ENCODE measurements at places on chromosomes 16 and 17. TPM values are rescaled to one million over a fixed set of nuclear protein-coding genes. Genes with fewer than 3 reads are reported as not detected.

SPATA22 gene
- polyA plus RNA-seq: not detected

FADS6 gene
- polyA plus RNA-seq: 0.05 TPM

ANKRD40 gene
- 35.7 TPM for polyA plus RNA-seq

SLFN12 gene
- polyA plus RNA-seq: 10.1 TPM

CDRT15L2 gene
- not detected for polyA plus RNA-seq

ADGRG1 gene
- 35.8 TPM for polyA plus RNA-seq

CMTM3 gene
- 59.5 TPM for polyA plus RNA-seq

TGFB1I1 gene
- 32.0 TPM for polyA plus RNA-seq

KDM6B gene
- 4.6 TPM for polyA plus RNA-seq

AANAT gene
- polyA plus RNA-seq: not detected

ENGASE gene
- 18.7 TPM for polyA plus RNA-seq
